ENCODE measurements at places on chromosomes 13 and 19.
A peak's percentile ranks its signal among the peaks of the same experiment; 100 is the strongest.

- DNase-seq, result no peak
Measured at GRCh38 chr19:56687031-56687430, 15.5 kb upstream of the ZNF835 start.

DNA sequence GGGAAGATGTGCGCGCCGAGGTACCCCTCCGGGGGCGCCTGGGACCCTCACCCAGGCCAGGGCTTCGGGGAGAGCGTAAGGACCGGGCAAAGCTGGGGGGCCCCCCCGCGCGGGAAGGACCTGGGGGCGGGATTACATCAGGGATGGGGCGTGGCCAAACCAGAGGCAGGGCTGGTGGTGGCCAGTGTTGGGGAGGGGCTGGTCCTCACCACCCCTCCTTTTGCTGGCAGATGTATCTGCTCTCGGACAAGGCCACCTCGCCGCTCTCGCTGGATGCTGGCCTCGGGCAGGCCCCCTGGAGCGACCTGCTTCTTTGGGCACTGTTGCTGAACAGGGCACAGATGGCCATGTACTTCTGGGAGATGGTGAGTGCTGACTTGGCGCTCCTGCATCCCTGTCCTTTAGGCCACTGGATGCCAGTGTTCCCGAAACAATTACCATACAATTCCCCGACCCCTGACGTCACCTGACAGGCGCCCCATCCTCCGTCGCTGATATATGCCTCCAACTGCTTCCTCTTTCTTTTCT lies 25.3 kb downstream of the TRPM4 start:
- no peak for DNase-seq

DNA sequence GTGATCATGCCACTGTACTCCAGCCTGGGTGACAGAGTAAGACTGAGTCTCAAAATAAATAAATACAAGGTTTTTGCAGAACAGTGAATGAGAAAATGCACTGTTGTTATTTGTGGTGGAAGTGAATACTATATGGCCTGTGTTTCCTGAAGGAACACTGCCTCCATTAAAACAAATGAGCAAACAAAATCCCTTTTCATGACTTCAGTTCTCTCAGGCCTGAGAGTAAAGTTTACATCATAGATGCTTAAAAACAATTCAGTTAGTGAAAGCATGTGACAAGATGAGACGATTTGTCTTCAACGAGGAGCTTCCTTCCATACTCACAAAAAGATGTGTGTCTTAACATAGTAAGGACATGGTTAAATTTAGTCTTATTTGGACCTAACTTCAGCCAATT lies 14.4 kb downstream of the SPINT2 start:
- DNase-seq, result no peak

GRCh38 chr13:60282186-60282585 lies 114.8 kb upstream of the TDRD3 start:
- no peak for DNase-seq

DNA sequence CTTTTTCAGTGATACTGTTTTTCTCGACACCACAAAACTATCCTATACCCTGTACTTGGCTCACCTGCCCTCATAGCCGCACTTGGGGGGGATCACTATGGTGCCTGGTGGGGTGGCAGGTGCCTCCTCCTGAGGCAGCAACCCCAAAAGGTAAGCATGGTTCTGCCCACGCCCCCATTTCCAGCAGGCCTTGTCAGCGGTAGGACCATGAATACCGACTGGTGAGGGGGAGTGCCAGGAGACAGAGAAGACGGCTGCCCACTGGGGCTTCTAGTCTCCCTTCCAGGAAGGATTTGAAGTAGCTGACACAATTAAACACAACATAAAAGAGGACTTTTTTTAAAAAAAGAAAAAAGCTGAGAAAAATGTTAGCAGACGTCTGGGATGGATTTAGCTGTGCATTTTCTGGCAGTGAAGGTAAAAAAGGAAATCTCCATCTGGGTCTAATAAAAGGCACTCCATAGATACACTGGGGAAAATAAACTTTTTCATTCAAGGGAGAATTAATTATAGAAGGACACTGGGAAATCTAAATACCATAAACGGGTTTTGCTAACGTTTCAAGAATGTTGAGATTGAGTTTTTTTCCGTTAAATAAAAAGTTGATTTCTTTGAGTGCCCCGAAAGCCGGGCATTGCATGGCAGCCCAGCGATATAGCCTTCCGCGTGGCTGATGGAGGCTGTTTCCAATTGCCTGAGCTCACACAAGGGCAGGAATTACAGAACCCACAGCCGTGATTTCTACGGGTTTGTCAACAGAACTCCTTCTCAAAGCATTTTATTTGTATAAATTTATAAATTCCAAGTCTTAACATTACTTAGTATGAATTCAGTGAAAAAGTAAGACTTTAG lies 45.1 kb downstream of the ATP11A start:
- no peak for DNase-seq

GRCh38 chr13:106555631-106556328 lies 12.2 kb downstream of the ARGLU1 start:
- DNase-seq, result no peak

- DNase-seq, result no peak
Measured at GRCh38 chr19:28636016-28636629, 576.8 kb downstream of the UQCRFS1 start.

DNA sequence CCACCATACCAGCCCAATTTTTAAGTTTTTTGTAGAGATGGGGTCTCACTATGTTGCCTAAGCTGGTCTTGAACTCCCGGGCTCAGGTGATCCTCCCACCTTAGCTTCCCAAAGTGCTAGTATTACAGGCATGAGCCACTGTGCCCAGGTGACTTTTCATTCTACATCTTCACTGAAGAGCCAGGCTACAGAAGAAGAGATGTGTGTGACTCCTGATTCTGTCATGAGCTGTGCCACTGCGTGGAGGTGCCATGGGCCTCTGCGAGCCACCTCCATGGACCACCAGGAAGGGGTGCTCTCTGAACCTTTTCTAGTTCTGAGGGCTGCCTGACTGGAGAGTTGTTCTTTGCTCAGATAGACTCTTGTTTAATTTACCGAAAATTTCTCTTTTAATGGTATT lies 56.6 kb upstream of the RANBP3 start:
- no peak for DNase-seq

- no peak for DNase-seq
Measured at GRCh38 chr19:48968179-48968661, 3.1 kb downstream of the FTL start.

GRCh38 chr19:10344780-10345179 lies 5.4 kb upstream of the ICAM3 start:
- no peak for DNase-seq

DNA sequence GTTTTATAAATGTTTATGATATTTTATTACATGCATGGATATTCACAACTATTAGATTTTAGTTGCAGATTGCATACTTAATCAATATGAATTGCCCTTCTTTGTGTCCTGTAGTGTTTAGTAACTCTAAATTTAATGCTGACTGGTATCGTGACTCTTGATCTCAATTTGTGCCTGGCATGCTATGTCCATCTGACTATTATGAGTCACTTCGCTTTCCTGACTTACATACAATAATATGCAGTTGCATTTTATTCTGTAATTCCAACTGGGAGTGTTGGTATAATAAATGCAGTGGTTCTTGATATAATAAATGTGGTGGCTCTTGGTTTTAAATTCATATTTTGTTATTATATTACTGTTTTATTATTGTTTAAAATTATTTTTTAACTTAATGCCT lies 277.5 kb downstream of the LIG4 start:
- DNase-seq, result no peak

DNA sequence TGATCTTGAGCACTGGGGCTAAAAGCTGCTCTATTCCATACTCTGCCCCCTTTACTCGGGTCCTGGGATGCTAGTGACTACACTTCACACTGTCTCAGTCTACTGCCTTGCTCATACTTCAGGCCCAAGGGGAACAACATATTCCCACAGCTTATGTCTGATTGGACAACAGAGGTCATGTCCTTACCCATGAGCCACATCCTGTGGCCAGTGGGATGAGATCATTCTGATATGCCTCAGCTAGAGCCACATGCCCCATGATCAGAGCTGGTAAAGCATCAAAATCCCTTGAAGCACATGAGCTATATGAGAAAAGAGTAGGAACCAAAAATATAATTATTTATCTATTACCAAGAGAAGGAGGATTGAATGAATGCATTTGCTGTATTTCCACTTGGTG lies 290.1 kb upstream of the TSHZ3 start:
- DNase-seq, result no peak

- no peak for DNase-seq
Measured at GRCh38 chr13:44971656-44972595, 17.3 kb downstream of the NUFIP1 start.

DNA sequence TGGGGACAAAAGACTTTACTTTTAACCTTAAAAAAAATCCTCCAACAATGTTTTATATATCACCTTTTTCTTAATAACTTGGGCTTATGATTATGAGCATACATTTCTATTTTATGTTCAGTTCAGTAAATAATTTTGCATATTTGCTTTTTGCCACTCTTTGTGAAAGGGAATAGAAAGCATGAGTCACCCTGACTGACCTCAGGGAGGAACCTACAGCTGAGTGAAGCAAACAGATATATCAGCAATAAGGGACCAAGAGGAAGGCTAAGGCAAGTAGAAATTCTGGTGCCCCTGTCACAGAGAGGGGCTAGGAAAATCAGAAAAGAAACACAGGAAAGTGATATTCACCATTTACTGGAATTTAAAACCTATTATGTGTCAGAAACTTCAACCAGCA lies 37.2 kb upstream of the SOHLH2 start:
- DNase-seq, result no peak

DNA sequence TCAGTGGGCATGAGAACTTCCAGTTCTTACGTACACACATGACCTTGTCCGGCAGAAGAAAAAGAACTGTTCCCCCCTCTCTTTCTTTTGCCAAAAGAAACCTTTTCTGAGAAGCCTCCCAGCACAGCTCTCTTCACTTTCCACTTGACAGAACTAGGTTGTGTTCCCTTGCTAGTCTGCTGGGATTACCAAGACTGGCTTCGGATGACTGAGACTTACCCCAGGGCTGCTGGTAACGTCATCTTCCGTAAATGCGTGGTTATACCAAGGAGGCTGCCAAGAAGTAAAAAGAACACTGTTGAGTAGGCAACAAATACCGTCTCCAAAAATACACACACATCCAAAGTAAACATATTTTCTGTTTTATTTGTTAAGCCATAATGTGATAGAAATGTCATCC lies 908.2 kb downstream of the EFNB2 start:
- DNase-seq, result no peak

GRCh38 chr13:21833921-21834320 lies 163.0 kb downstream of the FGF9 start:
- DNase-seq, result no peak

DNA sequence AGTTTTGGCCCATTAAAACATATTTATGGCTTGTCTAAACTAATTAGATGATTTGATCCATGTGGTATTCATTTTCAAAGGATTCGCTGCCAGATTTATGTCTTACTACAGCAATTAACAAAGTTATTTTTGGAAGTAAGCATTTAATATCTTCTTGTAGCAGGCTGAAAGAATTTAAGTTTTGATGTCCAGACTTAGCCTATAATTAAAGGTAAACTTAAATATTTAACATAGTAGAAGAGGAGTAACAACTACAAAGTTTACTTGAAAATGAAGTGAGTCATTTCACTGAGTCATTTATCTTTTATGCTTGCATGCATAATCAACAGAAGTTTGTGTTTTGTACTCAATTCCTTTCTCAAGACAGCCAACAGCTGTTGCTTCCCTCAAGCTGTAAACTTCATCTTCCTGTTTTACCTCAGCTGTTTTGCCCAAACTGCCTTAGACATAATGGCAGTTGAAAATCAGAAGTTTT lies 58.1 kb downstream of the EDNRB start:
- DNase-seq, result no peak

GRCh38 chr13:72435251-72435650 lies 292.2 kb downstream of the MZT1 start:
- DNase-seq, result no peak

DNA sequence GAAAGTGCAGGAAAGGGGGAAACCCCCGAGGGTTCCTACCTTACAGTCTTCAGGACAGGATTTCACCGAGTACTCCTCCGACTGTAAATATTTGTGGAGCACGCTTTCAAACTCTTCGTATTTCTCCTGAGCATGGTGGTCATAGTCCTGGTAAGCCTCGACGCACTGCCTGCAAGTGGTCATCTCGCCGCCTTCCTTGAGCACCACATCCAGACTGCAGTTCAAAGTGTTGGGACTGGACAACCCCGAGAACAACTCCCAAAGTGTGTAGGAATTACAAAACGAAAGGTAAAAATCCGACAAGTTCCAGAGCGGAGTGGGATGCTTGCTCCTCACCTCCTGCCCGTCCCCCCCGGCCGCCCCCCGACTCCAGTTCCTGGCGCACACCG lies 349.7 kb downstream of the LIG4 start:
- DNase-seq, result no peak

GRCh38 chr19:36605101-36605876 lies at the start of gene ZNF382:
Gene ZNF382 (plus strand): TSS chr19:36605313. CDS start chr19:36609915, 4,602 bp downstream.
- peak; percentile 40 for DNase-seq

- DNase-seq, result no peak
Measured at GRCh38 chr19:54460230-54461005, 3.2 kb downstream of the LENG9 start.

DNA sequence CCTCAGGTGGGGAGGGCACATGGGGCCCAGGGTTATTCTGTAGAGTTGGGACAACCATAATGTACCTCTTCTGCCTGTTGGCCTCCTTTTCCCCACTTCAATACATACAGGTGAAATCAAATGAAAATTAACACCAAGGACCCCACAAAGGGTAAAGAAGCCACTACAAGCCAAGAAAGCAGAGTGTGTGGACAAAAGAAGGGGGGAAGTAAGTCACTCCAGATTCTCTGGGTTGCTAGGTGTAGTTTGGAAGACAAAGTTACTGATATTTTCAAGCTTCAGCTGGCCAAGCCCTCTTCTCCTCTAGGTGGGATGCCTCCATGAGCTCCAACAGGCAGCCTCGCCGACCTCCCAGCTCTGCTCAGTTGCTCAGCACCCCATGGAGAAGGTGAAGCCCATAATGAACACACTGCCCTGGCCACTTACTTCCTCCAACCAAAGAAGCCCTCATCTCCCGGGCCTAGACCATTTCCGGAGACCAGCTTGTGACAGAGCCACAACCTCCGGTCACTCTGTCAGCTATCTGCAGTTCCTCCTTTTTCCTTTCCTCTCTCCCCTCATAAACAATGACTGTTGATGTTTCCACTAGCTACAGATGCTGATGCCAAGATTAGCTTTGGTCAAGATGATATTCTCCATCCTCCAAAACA lies 66.8 kb upstream of the MED4 start:
- no peak for DNase-seq

GRCh38 chr13:33996636-33997035 lies 178.7 kb downstream of the RFC3 start:
- DNase-seq, result no peak

GRCh38 chr13:73675821-73676220 lies 458.4 kb downstream of the KLF12 start:
- DNase-seq, result no peak

GRCh38 chr13:93101226-93101734 lies 125.3 kb upstream of the GPC6 start:
- no peak for DNase-seq

DNA sequence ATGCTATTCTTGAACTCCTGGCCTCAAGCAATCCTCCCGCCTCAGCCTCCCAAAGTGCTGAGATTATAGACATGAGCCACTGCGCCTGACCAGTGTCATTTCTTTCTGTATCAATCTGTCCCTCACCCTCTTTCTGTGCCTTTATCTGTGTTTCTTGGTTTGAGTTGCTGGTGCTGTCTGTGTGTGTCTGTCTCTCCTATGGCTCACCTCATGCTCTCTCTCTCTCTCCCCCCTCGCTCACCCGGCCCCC lies 9.9 kb downstream of the IRF2BP1 start:
- DNase-seq, result no peak

Data from amniotic stem cell (primary cell).